ENCODE measurements at places on chromosomes 5 and 9.

GRCh38 chr5:90549729-90550275 lies 8.8 kb upstream of the ADGRV1 start:
- no peak for DNase-seq

GRCh38 chr5:41457094-41457493 lies 53.3 kb downstream of the PLCXD3 start:
- no peak for DNase-seq

DNA sequence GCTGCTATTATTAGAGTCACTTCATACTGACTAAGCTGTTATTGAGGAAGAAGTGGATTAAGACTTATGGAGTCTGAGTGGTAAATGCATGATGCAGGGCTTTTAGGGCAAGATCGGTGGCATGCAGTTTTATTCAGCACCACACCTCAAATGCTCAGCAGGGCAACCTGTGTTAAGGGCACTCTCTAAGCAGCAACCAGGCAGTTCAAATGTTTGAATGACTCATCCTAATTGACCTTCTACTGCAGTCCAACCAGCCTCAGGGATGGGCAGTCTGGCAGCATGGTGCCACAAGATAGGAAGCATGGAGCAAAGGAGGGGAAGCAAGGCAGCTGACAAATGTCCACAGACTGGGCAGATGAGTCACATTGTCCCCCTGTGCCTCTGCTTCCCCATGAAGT lies 80.2 kb upstream of the MIER3 start:
- no peak for DNase-seq

GRCh38 chr9:128716581-128717254 lies 7.2 kb downstream of the ZDHHC12 start:
- DNase-seq: no peak

GRCh38 chr5:155729684-155730059 lies 597.3 kb upstream of the SGCD start:
- no peak for DNase-seq

- no peak for DNase-seq
These were observed 82.3 kb downstream of the THBS4 start for GRCh38 chr5:80117446-80117845.

DNA sequence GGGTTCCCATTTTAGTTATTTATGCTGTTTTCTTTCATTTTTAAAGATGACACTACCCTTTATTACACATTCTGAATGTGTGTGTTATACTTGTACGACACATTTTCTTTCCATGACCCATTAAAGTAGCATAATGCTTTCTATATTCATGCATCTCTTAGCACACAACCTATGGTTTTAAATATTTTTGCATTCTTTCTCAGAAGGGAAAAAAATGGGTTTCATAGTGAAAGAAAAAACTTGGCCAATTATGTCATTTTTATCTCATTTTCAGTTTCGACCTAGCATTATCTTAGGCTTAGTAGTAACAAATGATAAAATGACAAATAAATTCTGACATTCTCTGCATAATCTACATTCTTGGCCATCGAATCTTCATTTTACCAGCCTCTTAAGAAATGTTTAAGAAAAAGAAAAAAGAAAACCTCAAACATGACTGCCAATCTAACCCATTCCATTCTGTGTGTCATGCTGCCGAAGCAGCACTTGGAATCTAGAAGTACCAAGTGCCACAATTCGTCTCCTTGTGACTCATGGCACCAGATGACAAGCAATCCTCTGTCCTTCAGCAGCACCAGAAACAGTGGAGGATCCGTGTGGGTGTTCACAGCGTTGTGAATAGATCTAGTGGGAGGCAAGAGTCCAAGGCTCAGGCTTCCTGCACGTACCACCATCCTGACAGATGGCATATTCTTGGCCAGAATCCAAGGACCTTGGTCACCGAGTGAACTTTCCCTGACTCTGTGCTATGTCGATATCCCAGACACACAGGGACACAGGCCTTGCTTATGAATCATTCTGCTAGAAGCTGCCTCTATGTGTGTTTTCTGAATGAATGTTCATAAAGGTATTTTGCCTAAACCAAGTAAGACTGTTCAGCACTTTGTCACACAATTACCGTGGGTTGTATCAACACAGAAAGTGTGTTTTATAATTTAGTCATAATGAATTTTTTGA lies 502.7 kb downstream of the NR2F1-AS1 start:
- DNase-seq: peak; percentile 96

- DNase-seq: no peak
These were observed 548.6 kb downstream of the CSNK1G3 start for GRCh38 chr5:124060413-124061067.

- no peak for DNase-seq
These were observed 329.4 kb downstream of the ELAVL2 start for GRCh38 chr9:23496489-23497136.

DNA sequence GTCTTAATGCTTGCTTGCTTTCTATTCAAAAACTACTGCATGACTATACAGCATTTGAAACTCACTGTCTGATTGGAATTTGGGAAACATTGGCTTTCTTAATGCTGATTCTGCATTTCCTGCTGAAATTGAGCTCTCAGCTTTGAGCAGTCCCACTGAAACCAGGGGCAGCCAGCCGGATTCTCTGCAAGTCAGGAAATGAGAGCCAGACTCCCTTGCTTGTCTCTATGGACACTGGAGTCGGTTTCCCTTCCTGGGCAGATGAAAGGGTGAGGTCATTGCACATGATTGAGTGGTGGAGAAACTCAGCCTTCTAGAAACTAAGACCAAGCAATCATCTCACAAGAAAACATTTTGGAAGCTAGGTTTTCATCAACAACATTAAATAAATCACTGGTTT lies 119.7 kb upstream of the SPATA31C2 start:
- no peak for DNase-seq

GRCh38 chr9:69047371-69047770 lies 11.8 kb downstream of the FXN start:
- no peak for DNase-seq

DNA sequence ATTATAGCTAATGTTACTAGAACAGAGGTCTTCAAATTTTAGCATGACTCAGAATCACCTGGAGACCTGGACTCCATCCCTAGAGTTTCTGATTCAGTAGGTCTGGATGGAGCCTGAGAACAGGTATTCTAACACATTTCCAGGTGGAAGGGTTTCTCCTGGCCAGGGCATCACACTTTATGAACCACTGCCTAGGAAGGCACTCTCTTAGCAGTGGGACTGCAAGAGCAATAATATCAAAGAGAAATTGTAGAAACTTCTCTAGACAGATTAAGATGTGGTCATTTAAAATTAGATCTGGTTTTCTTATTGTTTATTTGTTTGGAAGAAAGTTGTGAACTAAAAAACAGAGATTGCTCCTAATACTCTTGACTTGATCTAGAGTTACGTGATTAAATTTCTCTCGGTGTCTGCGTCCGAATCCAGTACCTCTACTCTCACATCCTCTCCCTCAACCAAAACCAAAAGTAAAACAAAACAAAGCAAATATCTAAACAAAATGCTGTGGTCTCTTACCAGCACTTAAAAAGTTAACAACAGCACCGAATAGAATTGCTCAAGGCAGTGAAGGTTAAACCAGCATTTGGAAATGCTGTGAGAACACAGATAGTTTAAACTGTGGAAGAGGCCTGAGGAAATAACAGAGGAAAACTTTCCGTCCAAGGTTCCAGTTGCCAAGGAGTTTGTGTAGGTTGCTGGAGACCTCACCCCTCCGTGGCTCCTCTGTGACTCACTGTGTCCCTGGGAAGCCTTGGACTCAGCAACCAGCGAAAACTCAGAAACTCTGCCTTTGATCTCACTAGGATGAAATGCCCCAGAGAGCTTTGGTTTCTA lies 193.4 kb downstream of the ARRDC3 start:
- DNase-seq: no peak

DNA sequence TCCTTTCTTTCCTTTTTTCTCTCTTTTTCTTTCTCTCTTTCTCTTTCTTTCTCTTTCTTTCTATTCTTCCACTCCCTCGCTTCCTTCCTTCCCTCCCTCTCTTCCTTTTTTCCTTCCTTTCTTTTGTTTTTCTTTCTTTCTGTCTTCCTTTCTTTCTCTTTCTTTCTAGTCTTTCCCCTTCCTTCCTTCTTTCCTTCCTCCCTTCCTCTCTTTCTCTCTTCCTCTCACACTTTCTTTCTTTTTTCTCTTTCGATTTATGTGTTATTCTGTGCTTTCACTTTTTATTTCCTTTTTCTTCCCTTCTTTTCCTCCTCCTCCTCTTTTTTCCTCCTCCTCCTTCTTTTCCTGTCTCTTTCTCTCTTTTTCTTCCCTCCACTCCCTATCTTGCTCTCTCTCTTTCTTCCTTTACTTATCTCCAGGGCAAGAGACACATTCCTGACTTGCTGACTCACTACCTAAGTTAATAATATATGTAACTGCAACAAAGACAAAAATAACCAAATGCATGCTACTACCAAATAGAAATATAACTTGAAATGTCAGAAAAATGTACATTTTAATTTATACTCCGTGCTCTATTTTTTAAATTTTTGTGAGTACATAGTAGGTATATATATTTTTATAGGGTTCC lies 445.5 kb downstream of the GABRG2 start:
- no peak for DNase-seq

- DNase-seq: no peak
These were observed 16.2 kb upstream of the CPLX2 start for GRCh38 chr5:175855041-175855720.

GRCh38 chr5:147780924-147781573 lies 1.5 kb downstream of the JAKMIP2 start:
- no peak for DNase-seq

GRCh38 chr5:124865603-124866354 lies 119.3 kb upstream of the ZNF608 start:
- DNase-seq: no peak

- DNase-seq: no peak
These were observed 9.1 kb downstream of the TYRP1 start for GRCh38 chr9:12702160-12702758.

- no peak for DNase-seq
These were observed 1550.9 kb upstream of the CDH6 start for GRCh38 chr5:29642601-29643000.

- no peak for DNase-seq
These were observed 13.0 kb upstream of the DPM2 start for GRCh38 chr9:127950513-127951289.

DNA sequence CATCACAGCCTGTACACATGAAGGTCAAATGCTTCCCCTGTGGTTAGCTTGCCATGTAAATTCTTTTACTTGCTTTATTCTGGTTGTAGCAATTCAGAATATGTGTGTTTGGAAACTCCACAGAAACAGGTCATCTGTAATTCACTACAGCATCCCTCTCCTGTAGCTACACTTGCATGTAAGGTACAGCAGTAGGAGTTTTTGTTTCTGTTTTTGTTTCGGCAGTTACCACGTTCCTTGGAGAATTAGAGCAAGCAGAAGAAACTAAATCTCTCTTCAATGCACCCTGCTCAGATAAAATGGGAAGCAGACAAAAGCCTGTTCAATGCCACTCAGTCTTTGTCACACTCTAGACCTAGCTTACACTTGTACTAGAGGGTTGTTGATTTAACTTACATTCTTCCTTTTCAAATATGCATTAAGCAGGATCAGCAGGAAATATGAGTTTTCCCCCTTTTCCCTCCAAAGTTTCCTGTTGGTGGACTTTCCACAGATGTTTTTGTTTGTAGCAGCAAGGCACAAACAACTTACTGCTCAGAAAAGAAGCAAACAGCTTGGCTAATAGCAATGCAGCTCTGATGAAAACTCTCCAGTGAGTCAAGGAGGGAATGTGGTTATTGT lies 80.9 kb downstream of the YIPF5 start:
- no peak for DNase-seq

GRCh38 chr5:132260714-132261551 lies 3.4 kb downstream of the PDLIM4 start:
- DNase-seq: no peak

GRCh38 chr9:89312222-89312571 lies 1.2 kb downstream of the CKS2 start:
- no peak for DNase-seq

DNA sequence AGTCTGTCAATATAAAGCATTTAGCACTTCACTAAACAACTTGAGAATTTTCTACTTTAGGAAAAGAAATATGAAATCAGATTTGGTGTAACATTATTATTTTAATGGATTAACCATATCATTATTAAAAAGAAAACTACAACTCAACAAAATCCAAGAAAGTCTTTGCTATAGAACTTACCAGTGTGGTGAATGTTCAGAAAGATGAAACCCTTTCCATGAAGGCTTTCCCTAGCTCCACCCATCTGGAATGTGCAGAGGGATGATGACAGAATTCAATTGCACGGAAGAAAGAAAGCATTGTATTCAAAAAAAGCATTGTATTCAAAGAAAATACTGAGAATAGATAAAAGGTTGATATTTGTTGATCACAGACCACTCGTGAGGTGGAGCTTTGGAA lies 328.6 kb upstream of the NUDT12 start:
- no peak for DNase-seq

DNA sequence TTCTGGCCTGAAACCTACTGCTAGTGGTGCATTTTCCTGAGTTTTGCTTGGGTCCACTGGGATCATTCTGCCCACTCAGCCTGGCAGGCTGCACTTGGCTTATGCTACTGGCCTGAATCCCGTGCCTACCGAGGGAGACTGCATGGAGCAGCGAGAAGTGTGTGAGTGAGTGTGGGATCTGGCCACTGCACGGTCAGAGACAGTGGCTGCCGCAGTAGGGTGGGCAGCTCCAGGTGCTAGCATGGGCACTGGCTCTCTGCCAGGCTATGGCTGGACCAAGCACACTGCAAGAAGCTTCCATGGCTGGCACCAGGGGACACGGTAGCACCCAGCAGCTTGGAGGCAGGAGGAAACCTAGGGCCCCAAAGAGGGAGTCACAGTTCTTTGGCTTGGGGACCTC lies 1058.7 kb upstream of the ACO1 start:
- no peak for DNase-seq

GRCh38 chr5:56511326-56511841 lies 278.3 kb upstream of the ANKRD55 start:
- no peak for DNase-seq

- no peak for DNase-seq
These were observed 83.5 kb downstream of the SLC1A1 start for GRCh38 chr9:4573634-4574389.

DNA sequence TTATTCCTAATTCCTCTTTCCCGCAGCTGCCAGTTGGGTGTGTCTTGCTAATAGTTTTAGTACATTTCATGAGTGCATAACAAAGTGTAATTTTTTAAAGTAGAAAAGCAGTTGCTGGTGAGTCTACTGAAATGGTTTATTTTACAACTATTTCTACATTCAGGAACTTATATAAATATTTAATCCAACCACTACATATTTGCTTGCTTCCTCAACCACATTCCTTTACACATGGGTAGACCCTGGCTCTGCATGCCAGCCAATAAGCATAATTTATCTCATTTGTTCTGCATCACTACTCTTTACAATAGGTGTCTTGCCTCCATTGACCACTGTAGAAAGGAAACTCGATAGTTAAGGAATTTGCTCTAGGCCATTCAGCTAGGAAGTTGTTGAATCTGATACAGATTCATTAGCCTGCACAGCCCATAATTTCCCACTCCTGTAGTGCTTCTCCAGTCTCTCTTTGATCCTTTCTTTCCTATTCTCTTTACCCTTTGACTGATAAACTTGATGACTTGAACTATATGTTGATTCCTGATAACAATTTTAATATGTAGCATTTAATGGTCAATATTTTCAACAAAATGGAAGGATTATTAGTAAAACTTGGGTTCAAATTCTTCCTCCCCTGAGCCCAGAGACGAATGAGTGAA lies 342.5 kb upstream of the ACTBL2 start:
- DNase-seq: peak; percentile 75

GRCh38 chr5:32476891-32477290 lies 32.4 kb upstream of the ZFR start:
- DNase-seq: no peak

- peak; percentile 40 for DNase-seq
These were observed 48.7 kb downstream of the PCSK1 start for GRCh38 chr5:96384353-96384752.

GRCh38 chr5:146188358-146188757 lies 5.9 kb upstream of the LARS1 start:
- DNase-seq: no peak
